ENCODE measurements at places on chromosomes 2 and 18.

DNA sequence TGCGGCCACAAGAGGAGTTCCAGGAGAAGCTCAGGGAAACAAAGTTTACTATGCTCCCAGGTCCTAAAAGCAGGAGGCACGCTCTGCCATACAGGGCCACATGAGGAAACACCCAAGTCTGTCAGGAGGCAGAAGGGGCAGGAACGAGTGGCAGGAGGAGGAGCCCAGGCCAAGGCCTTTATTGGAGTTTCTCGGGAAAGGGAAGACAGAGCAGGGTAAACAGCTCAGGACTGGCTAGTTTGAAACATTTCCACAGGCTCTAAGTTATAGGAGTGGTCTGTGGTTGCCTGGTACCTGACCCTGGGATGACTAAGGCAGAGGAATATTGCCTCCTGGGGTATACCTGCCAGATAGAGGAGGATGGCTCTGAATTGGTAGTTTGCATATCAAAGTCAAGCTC is 3.7 kb upstream of the ZNF638 start:
- no peak for DNase-seq

- DNase-seq: no peak
These were observed 10.0 kb downstream of the WDR35 start for GRCh38 chr2:19979932-19980331.

DNA sequence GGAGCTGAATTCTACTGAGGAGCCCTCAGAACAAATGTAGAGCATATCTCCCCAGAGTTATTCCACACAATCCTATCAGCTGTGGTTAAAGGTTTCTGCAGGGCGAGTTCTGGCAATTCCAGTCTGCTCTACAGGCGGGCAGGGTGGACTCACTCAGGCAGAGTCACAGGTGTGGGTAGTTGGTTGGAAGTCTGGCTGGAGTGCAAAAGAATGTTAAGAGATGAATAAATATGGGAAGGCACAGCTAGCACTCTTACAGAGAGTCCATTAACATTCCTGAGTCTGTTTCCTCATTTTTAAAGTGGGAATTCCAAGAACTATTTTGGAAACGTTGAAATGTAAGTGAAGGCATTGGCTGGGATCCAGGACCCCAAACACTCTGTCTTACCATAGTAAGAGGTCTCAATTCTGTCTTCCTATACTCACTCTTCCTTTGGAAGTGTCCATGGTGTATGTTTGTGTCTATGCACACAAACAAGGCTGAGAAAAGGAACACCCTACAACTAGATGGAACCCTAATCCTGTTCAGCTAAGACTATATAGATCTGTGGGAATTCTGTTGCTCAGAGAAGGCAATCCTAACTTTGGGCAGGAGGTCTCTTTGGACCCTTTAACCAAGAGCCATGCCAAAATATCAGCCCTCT is 63.3 kb upstream of the AQP4 start:
- DNase-seq: peak; percentile 61

GRCh38 chr2:216486708-216487107 is 11.9 kb upstream of the RPL37A start:
- DNase-seq: no peak

DNA sequence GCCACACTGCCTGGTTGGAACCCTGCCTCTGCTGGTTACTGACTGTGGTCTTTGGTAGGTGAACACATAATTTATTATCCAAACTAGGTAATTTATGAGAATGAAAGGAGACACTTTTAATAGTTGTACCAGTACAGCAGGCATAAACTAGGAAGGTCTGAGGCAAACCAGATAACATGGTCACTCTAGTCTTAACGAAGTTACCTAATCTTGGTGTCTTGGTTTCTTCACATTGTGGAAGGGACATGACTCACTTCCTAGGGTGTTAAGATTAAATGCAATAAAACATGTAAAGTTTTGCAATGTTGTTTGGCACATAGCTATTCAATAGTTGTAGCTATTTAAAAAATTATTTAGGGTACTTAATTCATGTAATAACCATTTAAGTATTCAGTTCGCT is 23.3 kb downstream of the SPTBN1 start:
- peak; percentile 46 for DNase-seq

DNA sequence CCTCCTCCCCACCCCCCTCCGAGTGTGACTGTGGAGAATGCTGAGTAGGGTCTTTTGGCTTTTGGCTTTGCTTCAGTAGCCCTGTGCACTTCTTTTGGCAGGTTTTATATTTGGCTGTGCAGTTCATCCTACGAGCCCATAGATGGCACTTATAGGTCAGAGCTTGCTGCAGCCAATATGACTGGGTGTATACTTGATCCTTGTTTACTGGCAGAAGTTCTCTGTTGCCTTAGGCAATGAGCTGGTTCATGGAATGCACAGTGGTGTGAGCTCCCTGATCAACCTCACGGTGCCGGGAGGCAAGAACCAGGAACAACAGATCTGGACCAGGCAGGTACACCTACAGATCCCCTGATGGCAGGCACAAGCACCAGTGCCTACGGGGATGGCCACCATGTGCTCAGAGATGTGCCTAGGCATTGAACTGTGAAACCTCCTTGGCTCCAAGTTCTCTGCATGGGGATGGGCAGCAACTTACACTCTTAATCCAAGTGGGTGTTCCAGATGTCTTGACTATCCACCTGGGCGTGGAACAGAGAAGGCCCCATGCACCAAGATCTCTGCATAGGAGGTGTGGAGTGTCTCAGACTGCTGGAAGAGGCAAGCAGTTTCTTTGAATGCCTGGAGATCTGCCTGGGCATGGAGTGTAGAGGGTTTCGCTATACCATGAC is 190.4 kb downstream of the KIAA1328 start:
- peak; percentile 84 for DNase-seq

GRCh38 chr2:100919316-100919715 is 82.8 kb upstream of the RPL31 start:
- DNase-seq: no peak

- peak; percentile 53 for DNase-seq
These were observed 732 bp upstream of the ANXA4 start for GRCh38 chr2:69741229-69741574.

DNA sequence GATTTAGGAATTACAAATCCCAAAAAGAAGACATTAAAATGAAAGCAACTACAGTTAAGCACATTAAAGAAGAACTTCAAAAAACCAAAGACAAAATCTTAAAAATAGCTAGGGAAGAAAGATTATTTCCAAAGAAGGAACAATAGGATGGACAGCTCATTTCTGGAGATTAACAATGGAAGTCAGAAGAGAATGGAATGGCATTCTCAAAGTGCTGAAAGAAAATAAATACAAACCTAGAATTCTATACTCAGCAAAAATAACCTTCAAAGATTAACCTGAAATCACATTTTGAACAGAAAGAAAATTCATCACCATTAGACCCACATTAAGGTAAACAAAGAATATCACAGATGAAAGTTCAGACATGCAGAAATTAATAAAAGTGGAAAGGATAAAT is 229.2 kb downstream of the HDAC4 start:
- no peak for DNase-seq

DNA sequence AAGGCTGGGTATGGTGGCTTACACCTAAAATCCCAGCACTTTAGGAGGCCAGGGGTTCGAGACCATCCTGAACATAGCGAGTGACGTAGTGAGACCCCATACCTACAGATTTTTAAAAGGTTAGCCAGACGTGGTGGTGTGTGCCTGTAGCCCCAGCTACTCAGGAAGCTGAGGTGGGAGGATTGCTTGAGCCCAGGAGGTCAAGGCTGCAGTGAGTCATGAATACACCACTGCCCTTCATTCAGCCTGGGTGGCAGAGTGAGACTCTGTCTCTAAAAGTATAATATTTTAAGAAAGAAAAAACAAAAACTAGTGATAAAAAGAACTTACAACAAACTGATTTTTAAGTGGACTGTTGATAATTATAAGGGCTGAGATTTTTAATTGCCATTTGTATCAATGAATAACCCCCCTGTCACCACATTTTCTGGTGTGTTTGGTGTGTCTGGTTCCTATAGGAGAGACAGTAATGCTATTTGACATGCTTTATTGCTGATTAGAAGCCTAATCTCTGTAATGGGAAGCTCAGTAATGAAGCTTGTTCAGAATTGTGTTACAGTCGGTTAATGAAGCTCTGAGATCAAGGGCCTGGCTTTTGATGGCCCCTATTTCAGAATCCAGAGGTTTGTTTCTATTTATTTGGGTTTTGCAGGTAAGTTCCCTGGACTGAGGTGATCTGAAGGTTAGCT is 147.0 kb downstream of the NEDD4L start:
- DNase-seq: peak; percentile 33

- no peak for DNase-seq
These were observed 56.8 kb upstream of the TTN start for GRCh38 chr2:178863856-178864620.

DNA sequence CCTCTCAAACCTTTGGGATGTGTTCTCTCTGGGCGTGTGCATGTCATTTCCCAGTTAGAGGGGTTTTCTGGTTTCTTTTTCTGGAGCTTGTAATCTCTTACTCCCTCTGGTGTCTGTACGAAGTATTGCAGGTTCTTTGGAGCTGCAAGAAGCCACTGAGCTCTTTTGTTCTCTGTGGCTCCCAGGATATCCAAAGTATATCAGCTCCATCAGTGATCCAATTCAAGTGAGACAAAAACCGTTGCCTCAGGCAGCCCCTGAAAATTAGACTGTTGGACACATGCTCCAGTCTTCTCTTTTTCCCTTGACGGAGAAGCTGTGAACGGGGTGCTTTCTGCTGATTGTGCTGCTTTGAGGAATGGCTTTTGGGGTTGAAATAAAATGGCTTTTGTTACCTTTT is 59.0 kb upstream of the LDLRAD4 start:
- peak; percentile 63 for DNase-seq

DNA sequence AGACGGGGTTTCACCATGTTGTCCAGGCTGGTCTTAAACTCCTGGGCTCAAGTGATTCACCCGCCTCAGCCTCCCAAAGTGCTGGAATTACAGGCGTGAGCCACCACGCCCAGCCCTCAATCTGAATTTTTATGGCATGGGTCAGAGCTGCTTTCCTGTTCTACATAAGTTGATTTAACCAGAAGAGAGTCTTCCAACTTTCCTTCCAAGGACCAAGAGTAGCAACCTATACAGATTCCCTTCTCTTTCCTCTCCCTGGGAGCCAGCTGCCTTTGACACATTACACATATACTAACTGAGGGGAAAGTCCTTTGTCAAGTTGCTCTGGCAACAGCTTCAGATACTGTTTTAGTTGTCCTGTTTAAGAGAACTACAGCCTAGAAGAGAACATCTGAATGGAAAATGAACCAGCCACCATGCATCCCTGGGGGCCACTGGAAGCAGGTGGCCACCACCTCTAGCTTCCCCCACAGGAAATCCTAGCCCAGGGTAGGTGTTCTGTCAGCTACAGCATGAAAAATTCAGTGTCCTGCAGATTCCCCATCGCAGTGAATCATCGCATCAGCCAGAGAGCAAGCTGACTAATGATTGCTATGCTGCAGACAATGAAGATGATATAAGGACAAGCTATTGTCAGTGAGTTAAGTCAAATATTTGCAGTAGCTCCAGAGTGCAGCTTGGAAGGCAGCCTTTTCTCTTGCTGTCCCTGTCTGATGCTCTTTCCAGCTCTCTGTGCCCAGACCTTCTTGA is 62.9 kb downstream of the POMC start:
- DNase-seq: peak; percentile 83

DNA sequence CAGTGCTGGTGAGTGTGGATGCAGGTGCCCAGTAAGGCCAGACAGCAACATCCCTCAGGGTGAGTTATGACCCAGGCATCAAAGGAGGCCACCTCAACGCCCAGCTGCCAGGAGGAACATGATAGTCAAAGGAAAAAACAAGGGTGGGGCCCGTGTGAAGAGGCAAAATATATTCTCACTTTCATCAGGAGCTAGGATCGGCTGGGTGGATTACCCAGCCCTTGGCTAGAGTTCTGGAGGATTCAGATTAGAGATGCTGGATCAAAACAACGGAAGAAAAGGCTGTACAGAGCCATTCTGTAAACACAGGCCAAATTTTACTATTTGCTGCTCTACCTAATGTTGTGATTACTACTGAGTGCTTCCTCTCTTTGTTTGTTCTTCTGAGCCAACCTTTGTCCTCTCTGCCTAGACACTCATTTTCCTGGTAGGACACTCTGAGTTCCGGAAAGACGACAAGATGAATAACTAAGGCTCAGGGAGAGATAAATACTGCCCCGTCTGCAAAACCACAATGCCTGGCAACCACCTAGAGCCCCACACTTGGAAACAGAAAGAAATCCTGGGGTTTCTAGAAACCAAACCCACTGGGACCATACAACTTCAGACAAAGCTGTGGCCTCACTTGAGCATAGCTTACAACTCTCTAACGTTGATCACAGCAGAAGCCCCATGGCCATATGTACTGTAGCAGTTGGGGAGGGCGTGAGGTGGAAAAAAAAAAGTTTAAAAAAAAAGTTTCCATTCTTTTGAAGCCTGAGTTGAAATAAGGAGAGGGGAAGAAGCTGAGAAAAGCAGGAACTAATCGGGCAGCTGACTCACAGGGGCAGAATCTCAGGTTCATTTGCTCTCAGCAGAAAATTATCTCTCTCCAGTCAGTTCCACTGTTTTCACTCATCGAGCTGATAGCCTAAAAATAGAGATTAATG is 17.8 kb upstream of the PMAIP1 start:
- DNase-seq: peak; percentile 80

DNA sequence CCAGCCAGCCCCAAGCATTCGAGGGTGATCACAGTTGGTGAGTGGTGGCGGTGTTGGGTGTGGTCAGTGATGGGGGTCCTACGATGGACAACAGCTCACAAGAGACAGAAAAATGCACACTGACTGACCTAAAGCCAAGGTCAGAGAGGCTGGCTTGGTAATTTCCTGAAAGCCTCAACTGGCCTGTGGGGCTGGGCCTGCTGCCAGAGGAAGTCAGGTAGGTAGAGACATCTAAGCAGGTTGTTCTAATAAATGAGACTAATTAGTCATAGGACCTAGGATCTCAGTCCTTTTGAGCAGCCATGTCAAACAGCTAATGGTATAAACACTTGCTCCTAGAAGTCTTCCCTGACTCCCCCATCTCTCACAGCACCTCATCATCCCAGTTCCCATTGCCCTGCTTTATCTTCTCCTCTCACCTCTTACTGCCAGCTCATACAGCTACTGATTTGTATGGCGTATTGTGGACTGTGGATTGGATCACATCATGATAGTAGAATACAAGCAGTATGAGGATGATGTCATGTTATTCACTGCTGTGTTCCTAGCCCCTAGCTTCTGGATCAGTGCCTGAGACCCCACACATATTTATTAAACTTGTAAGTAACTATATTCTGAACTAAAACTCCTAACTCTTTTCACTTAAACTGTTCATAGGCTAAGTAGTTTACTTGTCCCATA is 262.9 kb upstream of the KLHL29 start:
- peak; percentile 27 for DNase-seq

DNA sequence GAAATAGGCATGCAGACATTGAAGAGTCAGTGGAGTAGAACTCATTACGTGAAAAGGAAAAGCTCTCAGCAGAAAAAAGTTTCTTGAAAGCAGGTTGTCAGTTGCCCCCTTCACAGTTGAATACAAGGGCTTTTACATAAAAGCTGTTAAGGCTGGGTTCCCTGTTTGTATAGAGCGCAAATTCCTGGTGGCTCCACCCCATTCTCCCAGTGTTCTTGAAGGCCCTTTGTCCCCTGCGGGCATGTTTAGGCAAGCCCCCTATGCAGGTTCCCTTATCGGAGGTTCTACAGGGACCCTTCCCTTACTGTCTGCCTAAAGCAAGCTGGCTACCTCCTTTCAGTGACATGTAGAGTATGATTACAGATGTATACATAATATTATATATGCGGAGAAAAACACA is 497.2 kb upstream of the SYT4 start:
- no peak for DNase-seq

All from renal cortical epithelial cell (primary cell).